ENCODE measurements at places on chromosomes 16 and 17.

DNA sequence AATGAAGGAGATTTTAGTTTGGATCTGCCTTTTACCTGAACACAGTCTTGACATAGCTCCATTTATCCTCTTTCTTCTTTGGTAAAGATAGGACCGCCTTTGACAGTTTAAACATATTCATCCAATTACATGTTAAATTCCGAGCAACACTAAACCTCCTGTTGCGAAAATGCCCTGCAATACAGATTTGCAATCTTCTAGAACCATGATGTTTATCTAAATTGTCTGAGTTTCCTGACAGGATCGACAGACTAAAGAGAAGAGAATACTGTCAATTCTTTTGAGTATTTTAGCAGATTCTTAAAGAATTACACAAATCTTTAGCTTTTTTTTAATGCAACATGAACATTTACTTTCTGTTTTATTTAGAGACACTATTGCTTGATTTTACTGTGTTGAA is 1145.5 kb downstream of the CDH11 start:
- H3K36me3 ChIP-seq = no peaks in the 10 kb centered on the region
- H3K27ac ChIP-seq = no peak overlapping the region
- no peak for DNase-seq
- no peak overlapping the region for H3K4me3 ChIP-seq

GRCh38 chr17:45791041-45791582 is 7.0 kb downstream of the CRHR1 start:
- H3K36me3 ChIP-seq = no peaks in the 10 kb centered on the region
- H3K4me3 ChIP-seq = no peak overlapping the region
- DNase-seq = no peak
- H3K27ac ChIP-seq = no peak overlapping the region
- H3K27me3 ChIP-seq = peaks cover 64% of the 10 kb centered on the region
- peaks cover 10% of the 10 kb centered on the region for H3K4me1 ChIP-seq

DNA sequence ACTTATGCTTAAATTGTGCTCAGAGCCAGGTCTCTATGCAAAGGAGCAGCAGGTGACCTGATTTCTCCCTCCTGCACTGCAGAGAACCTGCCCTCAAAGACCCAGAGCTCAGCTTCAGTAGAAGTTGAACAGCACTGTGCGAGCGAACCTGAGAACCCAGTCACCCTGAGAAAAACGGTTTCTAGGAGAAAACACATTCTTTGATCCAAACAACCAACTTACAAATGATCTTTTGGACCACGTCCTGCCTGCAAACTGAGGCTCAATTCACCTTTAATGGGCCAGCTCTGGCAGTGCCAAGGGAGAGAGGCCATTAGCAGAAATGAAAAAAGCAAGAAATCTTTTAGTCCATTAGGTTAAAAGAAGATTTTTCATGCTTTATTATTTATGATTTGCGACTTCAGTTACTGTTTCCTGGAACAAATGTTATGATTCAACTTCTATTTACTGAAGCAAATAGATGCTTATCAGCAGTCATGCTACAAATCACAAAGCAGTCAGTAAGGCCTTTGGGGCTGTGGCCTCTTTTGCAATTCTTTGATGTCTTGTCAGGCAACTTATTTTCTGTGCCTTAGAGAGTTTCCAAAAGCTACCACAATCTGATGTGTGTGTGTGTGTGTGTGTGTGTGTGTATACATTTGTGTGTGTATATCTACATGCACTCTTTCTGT is 65.7 kb upstream of the LRRC37A3 start:
- H3K4me3 ChIP-seq = no peak overlapping the region
- DNase-seq = no peak
- H3K4me1 ChIP-seq = peaks cover 4% of the 10 kb centered on the region
- no peak overlapping the region for H3K27ac ChIP-seq

DNA sequence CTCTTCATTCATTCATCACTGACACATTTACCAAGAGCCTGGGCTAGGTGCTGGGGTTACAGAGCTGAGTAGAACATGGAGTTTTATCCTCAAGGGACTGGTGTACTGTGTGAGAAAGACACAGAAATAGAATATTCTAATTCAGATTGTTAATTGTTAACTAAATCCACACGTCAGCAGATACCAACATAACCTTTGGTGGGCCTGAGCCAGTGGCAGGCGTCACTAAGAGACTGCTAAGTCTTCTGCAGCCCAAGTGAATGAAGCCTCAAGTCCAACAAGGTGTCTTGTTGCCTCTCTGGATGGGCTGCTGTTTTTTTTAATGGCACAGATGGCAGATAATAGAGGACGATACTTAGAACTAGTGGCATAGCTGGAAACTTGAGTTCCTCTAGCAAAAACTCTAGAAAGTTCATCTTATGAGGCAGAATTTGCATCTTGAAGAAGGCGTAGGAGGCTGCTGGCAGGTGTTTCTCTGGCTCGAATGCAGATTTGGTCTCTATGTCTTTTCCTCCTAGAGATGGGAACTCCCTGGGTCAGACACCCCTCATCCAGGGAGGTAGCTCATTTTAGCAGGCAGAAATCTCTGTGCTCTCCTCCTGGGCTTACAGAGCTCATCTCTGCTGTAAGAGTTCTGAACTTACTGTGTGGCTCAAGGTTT is 179.5 kb downstream of the NTN1 start:
- H3K36me3 ChIP-seq = no peaks in the 10 kb centered on the region
- peaks cover 33% of the 10 kb centered on the region for H3K4me1 ChIP-seq
- no peak overlapping the region for H3K4me3 ChIP-seq
- DNase-seq = no peak
- peaks cover 52% of the 10 kb centered on the region for H3K27me3 ChIP-seq

GRCh38 chr17:29237476-29238132 is 9.1 kb upstream of the CRYBA1 start:
- H3K36me3 ChIP-seq = no peaks in the 10 kb centered on the region
- no peak overlapping the region for H3K4me3 ChIP-seq
- DNase-seq = no peak
